Esophagus squamous epithelium (tissue), 5 donors: ENCODE measurements at places on chromosomes 4 and X.

- no peak for DNase-seq
Observed at GRCh38 chr4:156672492-156673305, 298.9 kb downstream of the PDGFC start.

DNA sequence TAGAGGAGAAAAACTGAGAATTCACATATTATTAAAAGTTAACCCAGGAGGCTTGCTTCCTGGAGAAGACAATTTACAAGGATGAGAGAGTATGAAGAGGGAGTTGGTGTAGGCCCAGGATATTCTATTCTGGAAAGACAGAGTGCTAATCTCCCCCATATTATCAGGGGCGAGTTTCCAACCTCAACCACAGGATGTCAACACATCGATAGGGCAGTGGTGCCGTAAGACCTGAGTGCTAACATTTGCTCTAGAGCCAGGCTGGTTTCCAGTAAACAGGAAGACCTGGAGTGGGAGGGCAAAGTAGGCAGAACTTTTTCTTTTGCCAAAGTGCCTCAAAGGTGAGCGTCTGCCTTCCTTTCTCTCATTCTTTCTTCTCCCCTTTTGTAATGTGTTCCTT, 2.8 kb upstream of the AWAT1 start:
- DNase-seq = no peak

GRCh38 chr4:10007793-10008608, 13.3 kb downstream of the SLC2A9 start:
- no peak for DNase-seq

- no peak for DNase-seq
Observed at GRCh38 chr4:137514406-137515111, 17.7 kb downstream of the PCDH18 start.

DNA sequence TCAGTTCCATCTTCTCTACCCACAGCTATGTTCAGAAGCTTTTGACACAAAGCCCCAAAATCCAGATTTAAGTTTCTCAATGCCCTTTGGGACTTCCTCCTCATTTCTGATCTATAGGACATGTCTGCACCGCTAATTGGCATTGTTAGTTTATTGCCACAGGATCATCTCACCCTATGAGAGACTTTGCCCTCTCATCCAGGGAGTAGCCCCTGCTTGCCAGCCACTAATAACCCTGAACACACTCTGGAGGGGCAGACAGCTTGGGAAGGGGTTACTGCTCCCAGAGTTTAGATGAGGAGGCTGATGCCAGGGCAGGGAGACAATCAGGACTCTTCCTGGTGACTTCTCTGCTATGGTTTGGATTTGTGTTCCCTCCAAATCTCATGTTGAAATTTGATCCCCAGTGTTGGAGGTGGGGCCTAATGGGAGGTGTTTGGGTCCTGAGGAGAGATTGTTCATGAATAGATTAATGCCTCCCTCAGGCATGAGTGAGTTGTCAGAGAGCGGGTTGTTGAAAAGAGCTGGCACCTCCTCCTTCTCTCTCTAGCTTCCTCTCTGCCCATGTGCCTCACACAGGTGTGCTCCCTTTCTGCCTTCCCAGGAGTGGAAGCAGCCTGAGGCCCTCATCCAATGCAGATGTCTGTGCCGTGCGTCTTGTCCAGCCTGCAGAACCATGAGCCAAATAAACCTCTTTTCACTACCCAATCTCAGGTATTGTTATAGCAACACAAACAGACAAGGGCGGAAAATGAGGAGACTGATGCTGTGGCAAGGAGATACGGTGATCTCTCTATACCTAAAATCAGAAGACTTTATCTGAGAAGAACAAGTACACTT, 3.6 kb upstream of the SCARB2 start:
- DNase-seq = no peak

DNA sequence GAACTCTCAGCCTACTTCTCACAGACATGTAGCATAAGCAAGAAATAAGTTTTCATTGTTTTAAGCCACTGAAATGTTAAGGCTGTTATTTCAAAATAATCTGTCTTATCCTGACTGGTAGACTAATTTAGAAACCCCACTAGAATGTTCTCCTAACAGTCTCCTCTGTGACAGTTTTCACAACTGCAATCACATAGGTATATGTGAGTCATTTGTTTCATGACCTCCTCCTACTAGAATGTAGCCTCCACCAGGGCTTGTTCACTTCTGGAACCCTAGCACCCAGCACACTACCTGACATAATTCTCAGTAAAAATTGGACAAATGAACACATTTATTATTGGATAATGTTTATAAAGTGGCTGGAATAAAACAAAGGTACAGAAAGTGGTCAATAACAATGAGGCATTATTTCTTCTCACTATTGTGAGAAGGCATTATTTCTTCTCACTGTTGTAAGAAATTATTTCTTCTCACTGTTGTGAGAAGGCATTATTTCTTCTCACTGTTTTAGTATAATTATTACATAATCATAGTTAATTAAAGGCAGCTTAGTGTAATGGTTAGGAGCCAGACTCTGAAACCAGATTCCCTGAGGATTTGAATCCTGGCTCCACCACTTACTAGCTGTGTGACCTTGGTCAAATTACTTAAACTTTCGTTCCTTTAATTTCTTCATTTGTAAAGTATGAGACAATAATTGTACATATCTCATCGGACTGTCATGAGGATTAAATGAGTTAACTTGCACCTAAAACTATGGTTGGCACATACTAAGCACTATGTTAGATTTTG, 251.5 kb downstream of the RASL11B start:
- DNase-seq = no peak

- DNase-seq = no peak
Observed at GRCh38 chrX:8034058-8034457, 106.8 kb upstream of the PNPLA4 start.

DNA sequence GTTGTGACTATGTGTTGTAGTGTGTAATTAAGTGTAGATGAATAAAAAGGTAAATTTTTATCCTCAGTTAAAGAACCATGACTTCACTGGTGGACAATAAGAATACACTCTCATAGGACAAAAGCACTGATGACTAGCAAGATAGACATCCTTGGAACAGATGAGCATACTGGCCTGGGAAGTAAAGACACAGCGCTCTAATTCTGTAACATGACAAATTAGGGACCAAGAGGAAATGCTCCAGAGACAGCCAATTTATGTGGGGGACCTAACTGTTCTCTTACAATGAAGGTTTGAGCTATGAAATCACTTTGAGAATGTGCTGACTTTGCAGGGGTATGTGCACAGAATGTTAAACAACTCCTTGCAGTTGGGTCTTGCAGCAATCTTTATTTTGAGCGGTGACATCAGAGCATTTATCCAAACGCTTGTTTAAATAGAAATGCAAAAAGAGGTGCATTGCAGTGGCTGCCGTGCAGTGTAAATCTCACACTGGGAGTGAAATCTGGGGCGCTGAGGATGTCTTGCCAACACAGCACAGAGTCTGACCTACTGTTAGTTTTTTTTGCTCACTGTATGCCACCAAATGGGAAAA, 109.3 kb downstream of the MAGEC2 start:
- DNase-seq = no peak

DNA sequence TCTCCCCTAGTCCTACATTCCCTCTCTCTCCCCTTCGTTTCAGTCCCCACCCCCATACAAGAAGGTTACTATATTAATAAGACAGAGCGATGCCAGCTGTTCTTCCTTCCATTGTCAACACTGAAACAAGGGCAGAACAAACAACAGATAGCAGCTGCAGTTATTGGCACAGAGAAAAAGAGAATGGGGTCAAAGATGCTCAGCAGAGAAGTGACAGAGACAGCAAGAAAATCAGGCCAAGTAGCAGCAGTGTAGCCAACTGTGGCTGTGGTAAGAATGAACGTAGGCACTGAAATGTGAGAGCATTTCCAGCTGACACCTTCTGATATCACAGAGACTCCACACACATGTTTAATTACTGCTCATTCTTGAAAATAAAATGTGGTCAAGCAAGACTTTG, 641.8 kb downstream of the FSTL5 start:
- DNase-seq = no peak

- DNase-seq = no peak
Observed at GRCh38 chr4:150944660-150945059, 70.4 kb downstream of the LRBA start.

DNA sequence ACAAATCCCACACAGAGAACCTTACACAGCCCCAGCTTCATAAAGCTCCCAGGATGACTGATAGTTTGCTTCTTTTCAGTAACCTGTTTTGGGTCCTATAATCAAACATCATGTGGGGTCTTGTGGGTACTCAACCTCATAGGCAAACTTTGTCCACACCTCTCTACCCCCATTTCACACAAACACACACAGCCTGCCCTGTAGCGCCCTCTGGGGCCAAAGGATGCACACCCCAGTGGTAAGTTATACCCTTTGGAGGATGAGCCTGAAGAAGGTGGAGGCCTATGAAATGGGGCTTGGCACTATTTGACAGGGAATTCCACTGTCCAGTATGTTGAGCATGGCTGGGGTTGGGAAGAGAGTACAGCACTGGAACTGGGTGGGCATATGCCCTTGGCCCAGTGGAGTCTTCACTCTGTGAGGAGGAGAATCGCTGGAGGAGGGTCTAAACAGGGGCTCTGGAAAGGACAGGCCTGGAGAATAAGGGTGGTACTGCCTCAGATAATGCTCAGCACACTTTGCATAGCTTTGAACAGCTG, 30.5 kb upstream of the COL25A1 start:
- no peak for DNase-seq

GRCh38 chrX:8179656-8180055, 8.6 kb upstream of the VCX2 start:
- no peak for DNase-seq

- DNase-seq = no peak
Observed at GRCh38 chr4:726235-726787, 20.7 kb downstream of the PCGF3 start.

GRCh38 chr4:118757761-118758251, 72.6 kb downstream of the METTL14 start:
- DNase-seq = no peak

- no peak for DNase-seq
Observed at GRCh38 chr4:102328045-102328444, 17.2 kb downstream of the SLC39A8 start.

GRCh38 chr4:140095694-140096482, 58.1 kb downstream of the MAML3 start:
- no peak for DNase-seq

DNA sequence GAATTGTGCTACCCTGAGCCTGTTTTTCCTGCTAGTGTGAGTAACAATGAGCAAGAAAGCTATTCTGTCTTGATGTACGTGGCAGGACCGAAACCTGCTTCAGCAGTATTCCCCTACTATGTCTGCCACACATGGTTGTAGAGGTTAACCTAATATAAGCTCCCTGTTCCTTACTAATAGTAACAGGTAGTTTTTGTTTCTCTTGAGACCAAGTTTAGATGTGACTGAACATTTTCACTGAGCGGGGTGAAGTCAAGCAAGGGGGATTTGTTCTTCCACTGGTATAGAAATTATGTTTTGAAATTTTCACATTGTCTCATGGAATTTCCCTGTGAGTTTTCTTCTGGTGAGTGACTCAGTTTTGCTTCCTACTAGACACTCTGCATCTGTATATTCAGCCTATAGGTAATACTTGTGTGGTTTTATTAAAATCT, 37.3 kb downstream of the RRAGB start:
- DNase-seq = no peak

- DNase-seq = no peak
Observed at GRCh38 chr4:93409035-93409434, 419.5 kb upstream of the ATOH1 start.

GRCh38 chrX:41301438-41301824, 32.5 kb upstream of the DDX3X start:
- no peak for DNase-seq

GRCh38 chr4:123835831-123836590, 439.4 kb downstream of the SPRY1 start:
- no peak for DNase-seq

GRCh38 chr4:62533573-62533972, 1333.4 kb downstream of the ADGRL3 start:
- DNase-seq = no peak

DNA sequence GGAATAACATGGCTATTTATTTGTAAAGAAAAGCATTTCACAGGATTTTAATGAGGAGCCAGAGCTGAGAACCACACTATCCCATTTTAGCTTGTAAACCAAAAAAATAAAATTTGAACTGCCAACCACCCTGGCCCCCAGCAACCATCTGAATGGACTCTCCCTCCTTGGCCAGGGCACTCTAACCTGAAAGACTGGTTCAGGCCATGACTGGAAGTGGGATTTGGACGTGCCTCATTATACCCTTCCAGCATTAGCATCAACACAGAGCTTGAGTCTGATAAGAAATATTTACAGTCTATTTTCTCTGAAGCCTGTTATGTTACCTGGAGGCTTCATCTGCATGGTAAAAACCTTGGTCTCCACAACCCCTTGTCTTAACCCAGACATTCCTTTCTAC, 30.0 kb downstream of the METAP1 start:
- DNase-seq = no peak

GRCh38 chrX:19127649-19128168, 5.4 kb upstream of the ADGRG2 start:
- no peak for DNase-seq

GRCh38 chr4:153900426-153900825, 111.5 kb upstream of the SFRP2 start:
- DNase-seq = no peak

DNA sequence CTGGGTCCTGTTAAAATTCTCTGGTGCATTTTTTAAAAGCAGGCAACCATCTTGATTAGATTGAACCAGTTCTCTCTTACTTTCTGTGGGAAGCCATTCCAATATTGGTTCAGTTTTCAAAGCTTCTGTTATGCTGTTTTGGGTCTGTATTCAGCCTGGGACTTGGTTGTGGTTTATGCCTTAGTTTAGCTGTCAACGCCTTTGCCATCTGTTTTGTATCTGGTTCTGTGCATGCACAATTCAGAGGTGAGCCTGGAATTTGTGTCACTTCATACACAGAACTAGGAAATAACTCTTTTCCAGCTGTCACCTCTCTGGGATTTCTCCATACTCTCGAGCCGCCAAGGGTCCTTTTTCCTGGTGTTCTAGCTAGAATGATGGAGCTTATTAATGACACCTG, 46.2 kb downstream of the STAP1 start:
- no peak for DNase-seq

DNA sequence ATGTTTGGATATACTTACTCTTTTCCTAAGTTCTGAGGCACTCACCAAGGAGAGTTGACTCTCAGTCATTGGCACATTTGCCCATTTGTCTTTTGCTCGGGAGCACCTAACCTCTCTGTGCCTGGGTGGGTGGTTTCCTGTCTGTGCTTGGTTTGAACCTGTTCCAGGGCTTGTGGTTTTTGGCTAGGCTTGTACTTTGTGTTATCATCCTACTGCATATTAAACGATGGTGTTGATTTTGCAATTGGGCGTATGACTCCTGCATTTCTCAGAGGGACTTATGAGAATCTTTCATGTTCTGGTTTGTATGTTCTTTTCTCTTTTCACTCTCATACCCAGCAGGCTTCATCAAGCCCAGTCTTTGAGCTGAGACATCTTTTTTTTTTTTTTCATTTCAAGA, 161.7 kb downstream of the BTC start:
- no peak for DNase-seq

DNA sequence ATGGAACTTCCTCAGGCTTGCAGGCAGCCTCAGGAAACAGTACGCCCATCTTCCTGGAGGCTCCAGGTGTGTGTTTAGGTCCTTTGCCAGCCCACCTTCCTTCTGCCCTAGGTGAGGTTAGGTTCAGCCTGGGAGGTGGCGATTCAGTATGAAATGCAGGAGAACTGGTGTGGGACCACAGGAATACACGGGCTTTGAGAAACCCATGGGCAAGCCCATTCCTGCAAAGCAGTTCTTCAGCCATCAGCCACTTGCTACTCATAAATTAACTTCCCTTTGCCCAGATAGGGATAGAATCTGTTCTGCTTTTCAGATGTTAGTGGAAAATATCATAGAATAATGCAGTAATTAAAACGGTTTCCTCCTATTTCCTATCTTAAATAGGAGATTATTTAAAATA, 32.2 kb downstream of the TBC1D14 start:
- no peak for DNase-seq
